ENCODE measurements at places on chromosomes 3 and 15. TPM values are rescaled to one million over a fixed set of nuclear protein-coding genes. Genes with fewer than 3 reads are reported as not detected.

TAGLN3 gene
- 0.44 TPM for total RNA-seq

GRCh38 chr15:69031013-69032001 lies 16.8 kb downstream of the NOX5 start:
- peak; percentile 78 for DNase-seq

AQR gene
- total RNA-seq, result 32.4 TPM

SYNPR gene
- not detected for total RNA-seq

DNA sequence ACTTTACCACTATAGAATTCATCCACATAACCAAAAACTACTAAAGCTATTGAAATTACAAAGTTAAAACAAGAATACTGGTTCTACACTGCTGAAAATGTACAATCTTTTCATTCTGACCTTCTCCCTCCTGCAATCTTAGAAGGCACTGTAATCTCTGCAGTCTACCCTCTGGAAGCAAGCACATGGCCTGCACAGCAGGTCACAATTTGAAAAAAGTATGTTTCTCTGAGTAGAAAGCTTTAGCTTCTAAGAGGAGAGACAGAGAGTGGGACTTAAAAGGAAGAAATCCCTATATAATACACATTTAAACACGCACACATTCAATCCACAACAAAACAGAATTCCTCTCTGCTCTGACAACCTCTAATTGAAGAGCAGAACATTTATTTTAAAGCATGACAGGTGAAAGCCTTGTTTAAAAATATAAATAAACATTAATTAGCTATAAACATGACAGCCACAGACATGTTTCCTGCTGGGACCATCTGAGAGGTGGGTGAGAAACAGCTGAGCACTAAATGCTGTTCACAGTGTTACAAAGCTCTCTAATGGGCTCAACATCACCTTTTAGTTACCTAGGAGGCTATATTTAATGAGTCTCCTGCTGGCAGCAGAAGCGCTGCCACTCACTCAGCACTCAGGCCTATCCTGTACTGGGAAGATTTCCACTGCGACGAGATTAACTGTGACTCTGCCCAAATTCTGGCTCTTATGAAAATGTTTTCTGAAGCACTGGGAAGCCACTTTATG lies 447.4 kb downstream of the AGBL1 start:
- no peak for DNase-seq

DUOX2 gene
- 4.0 TPM for total RNA-seq

DNA sequence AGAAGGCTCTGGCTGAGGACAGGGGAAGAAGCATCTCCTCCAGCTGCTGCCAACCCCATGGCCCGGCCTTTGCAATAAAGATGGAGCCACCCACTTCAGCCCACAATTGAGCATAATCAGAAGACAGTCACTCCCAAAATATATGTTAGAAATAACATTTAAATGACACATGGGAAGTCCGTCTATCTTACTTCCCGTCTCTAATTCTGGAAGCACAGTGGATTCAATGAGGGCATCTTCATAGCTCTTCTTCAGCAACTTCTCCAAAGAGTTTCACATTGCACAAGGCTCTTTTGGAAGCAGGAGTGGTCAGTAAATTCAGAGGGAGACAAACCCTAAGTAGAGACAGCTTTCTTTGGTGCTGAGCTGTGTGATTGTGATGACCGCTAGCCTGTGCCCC lies 67.0 kb upstream of the SEC61A1 start:
- no peak for DNase-seq

DNA sequence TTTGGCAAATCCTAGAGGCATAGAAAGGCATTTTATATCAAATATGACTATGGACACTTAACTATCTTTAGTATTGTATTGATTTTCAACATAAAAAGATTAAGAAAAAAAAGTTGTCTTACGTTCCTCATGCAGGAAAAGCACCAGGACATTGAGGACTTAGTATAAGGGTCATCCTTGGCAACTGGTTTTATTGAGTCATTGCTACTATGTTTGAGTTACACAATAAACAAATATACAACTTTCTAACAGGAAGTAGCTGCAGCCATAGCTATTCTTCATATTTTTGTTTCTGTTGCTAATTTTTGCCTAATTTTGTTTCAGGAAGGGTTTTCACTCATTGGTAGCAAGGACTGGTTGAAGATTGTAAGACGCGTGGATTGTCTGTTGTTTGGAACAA lies 93.0 kb downstream of the NPTN start:
- no peak for DNase-seq

GRCh38 chr3:50126287-50127211 lies 28.6 kb upstream of the SEMA3F start:
- peak; percentile 39 for DNase-seq

GRCh38 chr3:60856257-60857046 lies 394.8 kb downstream of the FHIT start:
- no peak for DNase-seq

DNA sequence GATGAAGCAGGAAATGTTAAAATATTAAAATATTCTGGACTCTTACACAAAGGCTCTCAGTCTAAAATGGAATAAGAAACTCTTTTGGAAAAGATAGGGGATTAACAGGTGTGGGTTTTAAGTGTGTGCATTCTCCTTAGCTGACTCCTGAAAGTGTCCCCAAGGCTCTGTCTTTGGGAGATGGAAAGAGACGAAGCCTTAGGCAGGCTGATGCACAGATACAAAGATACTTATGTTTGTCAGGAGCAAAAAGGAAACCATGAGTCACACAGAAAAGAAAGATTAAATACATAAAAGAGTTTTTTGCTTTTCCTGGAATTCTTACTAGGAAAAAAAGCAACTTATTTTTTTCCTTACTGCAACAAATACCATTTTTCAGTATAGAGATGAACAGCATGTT lies 23.8 kb upstream of the ABI3BP start:
- DNase-seq, result no peak

DNA sequence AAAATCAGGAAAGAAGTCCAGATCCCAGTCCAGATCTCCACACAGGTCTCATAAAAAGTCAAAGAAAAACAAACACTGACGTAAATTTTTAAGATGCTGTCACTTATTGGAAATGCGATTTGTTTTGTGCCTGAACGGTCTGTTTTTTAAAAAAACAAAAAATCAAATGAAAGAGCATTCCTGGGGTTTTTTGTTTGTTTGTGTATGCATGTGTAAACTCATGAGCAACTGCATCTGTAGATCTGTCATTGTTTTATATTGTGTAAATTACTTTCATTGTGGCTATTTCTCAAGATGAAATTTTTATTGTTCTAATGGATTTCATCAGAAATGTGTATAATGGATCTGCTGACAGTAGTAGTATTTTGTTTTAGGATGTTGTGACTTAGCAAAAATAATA lies 55.0 kb downstream of the U2SURP start:
- DNase-seq, result no peak

RHOV gene
- total RNA-seq, result 1.5 TPM

- DNase-seq, result no peak
Observed at GRCh38 chr15:63752075-63752684, 81.6 kb downstream of the HERC1 start.

DNA sequence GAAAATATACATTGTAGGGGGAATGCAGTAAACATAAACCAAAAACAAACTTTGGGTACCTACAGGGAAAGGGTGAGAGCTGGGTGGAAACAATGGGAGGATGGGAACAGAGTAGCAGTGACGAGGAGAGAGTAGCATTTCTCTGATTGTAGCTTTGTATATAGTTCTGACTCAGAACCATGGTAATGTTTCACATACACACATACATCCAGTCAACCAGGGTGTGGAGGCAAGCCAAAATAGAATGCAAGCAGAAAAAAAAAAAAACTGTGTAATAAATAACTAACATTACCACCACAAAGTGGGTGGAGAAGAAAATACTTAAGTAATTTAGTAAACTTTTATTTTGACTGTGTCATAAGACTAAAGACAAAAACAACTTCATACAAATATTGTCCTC lies 27.2 kb downstream of the BCL2A1 start:
- no peak for DNase-seq

FMN1 gene
- 38.8 TPM for total RNA-seq

DNA sequence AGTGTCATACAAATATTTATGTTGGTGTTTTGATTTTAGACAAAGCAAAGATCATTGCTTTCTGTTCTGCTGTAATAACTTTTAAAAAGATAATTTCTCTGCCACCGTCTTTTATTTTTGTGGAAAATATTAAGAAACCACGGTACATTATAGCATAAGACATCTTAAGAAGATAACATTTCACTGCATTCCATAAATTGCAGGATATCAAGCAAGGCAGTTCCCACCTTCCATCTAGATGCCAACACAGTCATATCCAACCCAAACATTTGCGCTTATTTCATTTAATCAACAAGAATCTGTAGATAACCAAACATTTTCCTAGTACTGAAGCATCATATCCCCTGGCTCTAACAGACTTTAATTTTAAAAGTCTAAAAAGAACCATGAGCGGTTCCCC lies 25.1 kb downstream of the ARHGAP31 start:
- no peak for DNase-seq

CLSTN2 gene
- 4.5 TPM for total RNA-seq

- DNase-seq, result no peak
Observed at GRCh38 chr15:74777769-74778598, 3.9 kb upstream of the CSK start.

DNA sequence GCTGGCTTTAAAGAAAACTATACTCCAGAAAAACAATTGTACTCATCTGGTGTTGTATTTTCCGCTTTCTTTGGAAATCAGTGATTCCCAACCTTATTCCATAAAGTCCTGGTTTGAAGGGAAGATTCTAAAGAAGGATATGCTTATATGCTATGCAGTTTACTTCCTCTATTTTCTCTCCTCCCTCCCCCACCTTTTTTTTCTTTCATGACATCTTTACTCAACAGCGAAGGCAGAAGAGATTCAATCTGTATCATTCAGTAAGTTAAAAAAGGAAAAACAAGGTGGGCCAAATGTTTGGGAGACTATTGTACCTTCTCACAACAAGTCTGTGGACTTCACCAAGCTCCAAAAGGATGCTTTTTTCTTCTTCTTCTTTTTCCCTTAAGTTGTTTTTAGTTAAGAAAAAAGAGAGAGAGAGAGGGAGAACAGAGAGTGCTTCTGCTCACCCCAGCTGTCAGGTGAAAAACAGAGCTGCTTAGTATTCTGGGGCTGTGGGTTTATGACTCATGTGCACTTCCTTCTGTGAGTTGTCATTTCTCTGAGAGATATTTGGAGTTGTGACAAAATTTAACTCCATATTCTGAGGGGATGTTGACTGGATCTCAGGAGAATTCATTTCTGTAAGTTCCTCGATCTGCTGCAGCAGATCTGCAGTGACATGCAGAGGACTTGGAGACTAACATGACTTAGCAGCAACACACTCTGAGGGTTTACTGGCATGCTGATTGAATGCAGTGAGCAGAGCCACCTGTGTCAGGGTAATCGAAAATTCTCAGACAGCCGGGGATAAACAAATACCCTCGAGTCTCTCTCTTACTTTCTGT lies 70.7 kb downstream of the SSR3 start:
- no peak for DNase-seq

TLR9 gene
- 1.0 TPM for total RNA-seq

HIGD2B gene
- not detected for total RNA-seq

PARP9 gene
- 90.4 TPM for total RNA-seq

DNA sequence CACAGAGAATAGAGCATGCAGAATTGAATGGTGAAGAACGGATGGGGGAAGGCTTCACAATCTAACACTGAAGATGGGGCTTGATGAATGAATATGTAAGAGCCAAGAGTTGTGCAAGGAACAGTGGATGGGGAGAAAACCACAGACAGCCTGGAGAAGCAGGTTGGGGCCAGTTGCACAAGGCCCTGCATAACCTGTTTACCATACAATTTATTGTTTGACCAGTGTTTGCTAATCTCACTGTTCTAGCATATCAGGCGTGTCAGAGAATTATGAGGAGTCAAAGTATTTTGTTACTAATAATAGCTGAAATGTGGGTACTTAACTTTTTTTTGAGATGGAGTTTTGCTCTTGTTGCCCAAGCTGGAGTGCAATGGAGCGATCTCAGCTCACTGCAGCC lies 36.4 kb downstream of the LINS1 start:
- DNase-seq, result no peak

ARL13B gene
- total RNA-seq, result 21.1 TPM

PAQR9 gene
- total RNA-seq, result not detected

GRCh38 chr15:64379216-64379960 lies 1.9 kb downstream of the PCLAF start:
- DNase-seq, result no peak

DNA sequence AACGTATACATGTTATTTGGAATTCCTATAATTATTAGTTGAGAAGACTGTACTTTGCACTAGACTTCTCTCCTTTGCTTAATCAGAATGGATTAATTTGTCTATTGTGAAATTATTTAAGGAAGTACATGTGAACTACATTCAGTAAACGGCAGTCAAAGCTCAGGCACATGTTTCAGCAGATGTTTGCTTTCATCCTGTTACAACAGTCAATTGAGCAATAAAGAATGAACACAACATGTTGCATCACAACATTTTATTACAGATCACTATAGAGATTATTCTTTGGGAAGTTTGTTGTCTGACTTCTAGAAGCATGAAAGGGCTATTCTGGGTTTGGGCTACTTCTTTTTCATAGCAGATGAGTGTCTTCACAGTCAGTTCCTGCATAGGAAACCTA lies 39.2 kb downstream of the RAB27A start:
- no peak for DNase-seq

- no peak for DNase-seq
Observed at GRCh38 chr3:159996018-159996417, 7.4 kb downstream of the IL12A start.

ZNF662 gene
- total RNA-seq, result 7.3 TPM

DNA sequence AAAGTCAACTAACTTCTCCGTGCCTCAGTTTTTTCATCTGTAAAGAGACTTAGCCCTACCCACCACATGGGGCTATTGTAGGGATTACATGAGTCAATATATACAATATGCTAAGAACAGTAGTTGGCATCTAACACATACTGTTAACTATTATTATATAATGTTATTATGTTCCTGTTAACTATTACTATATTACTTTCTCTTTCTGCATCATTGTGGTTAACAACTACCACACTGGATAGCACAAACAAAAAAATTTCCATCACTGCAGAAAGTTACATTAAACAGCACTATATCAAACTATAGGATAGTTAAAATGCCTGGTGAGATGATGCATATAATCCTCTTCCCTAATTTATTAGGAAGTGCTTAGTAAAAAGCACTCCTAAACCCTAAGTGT lies 23.7 kb downstream of the STAG1 start:
- no peak for DNase-seq

FBXO40 gene
- 0.09 TPM for total RNA-seq

DNA sequence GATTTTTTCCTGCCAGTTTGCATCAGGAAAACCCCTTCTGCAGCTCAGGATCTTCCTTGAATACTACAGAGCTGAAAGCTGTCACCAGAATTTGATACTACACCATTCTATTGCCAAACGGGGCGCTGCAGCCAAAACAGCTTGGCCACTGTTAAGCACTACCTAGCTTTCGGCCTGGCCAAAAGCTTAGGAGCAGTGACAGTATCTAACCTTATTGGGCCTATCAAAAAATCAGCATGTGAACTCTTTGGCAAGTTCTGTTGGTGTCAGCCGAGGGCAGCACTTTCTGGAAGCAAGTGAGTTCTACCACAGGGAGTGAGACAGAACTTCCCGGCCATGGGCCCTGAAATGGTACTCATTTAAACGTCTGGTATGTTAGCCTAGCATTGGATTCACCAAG lies 16.1 kb upstream of the GYG1 start:
- DNase-seq, result no peak

COL6A5 gene
- total RNA-seq, result 4.5 TPM

CNTN3 gene
- total RNA-seq, result 1.9 TPM
